ENCODE measurements at places on chromosomes 13 and 19.
A peak's percentile ranks its signal among the peaks of the same experiment; 100 is the strongest.

- no peak for DNase-seq
These were observed 811.6 kb upstream of the ARGLU1 start for GRCh38 chr13:107379407-107380155.

GRCh38 chr13:30978981-30979956, 46.8 kb downstream of the TEX26 start:
- no peak for DNase-seq

- no peak for DNase-seq
These were observed 29.4 kb downstream of the DIAPH3 start for GRCh38 chr13:60134376-60134775.

DNA sequence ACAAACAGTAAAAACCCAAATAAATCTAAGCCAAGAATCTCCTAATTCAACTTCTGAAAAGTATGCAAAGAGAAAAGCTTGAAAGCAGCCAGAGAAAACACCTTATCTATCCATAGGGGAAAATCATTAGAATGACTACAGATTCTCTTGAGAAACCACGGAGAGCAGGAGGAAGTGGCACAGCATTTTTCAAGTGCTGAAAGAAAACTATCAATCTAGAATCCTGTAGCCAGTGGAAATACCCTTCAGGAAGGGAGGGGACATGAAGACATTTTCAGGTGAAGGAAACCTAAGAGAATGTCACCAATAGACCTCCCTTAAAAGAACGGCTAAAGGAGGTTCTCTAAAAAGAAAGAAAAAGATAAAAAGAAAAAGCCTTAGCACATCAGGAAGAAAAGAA, 66.2 kb upstream of the XPO4 start:
- no peak for DNase-seq

DNA sequence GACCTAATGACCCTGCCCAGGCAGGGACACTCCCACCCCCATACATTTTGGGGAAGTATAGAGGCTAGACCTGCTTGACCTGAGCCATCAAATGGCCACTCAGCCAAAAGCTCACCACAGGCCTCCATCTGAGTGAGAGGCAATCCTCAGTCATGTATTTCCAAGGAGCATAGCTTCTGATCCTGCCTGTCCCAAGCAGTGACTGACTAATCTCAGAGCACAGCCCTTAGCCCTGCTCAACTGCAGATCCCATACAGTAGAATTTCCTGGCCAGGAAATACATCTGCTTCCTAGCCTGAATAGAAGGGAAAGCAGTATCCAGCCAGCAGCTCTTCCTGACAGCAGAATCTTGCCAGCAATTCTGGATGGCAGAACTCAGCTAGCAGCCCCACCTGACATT, 880.6 kb upstream of the GPC6 start:
- no peak for DNase-seq

DNA sequence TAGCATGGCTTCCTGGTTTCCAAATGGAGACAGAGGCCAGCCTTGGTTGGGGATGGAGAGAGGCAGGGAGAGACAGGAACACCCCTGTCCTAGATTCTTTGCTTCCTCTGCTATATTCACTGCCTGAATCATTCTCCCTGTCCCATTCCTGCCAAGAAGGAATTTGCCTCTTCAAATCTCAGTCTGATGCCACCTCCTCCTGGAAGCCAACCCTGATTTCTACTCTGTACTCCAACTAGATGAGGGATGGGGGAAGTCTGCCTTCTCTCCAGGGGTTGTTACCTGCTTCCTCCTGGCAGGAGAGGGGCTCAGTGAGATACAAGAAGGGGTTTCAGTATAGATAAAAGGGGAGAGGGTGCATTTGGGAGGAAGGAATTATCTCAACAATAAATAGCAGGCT, 1.3 kb upstream of the ACTL9 start:
- DNase-seq: no peak

DNA sequence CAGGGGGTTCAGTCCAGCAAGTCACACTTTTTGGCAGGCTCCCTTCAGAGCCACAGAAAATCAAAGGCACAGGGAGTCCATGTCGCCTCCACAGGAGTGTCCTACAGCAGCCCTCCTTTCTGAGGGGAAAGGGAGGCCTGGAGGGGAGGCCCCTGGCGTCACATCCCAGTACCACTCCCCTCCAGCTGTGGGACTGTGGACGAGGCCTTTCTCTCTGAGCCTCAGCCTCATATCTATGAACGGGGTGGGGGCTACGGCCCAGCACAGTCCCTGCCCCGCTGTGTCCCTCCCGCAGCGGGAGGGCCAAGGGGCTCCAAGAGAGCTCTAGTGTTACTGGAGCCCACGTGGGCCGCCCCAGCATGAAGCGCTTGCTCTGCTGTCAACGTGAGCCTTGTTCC, 23.8 kb downstream of the PEPD start:
- no peak for DNase-seq

DNA sequence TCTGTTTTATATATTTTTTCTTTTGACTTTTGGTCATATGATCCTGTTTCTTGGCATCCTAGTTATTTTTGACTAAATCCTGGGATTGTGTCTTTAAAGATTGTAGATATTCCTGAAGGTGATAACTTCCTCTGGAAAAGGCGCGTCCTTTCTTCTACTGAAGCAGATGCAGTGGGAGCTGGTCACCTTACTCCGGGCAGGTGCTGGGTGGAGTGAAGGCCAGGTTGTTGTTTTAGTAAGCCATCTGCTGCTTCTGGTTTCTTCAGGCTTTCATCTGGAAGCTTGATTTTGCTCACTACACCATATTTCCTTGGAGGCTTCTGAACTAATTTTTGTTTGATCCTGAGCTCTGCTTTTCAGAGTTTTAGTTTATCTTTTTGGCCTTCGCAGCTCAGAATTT, 21.5 kb downstream of the URI1 start:
- DNase-seq: no peak

- no peak for DNase-seq
These were observed 43.1 kb downstream of the COL4A1 start for GRCh38 chr13:110263888-110264287.

GRCh38 chr13:77698201-77699058, 943 bp downstream of the SLAIN1 start:
- peak; percentile 21 for DNase-seq

DNA sequence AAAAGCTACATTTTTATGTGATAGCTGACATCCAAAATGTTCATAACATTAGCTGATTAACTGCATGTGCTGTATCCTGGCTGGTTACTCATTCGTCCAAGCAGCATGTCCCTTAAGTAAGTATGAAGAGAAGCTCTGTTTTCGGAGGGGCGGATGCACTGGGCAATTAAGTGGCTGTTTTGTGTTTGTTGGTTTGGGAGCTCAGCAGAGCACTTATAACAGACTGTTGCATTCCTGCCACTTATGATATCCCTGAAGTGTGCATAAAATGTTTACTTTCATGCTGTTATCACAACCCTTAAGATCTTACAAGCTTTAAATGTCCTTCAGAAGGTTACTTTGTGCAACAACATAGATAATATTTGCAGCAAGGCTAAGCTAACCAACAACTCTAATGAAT, 264.1 kb downstream of the NALCN start:
- DNase-seq: no peak

DNA sequence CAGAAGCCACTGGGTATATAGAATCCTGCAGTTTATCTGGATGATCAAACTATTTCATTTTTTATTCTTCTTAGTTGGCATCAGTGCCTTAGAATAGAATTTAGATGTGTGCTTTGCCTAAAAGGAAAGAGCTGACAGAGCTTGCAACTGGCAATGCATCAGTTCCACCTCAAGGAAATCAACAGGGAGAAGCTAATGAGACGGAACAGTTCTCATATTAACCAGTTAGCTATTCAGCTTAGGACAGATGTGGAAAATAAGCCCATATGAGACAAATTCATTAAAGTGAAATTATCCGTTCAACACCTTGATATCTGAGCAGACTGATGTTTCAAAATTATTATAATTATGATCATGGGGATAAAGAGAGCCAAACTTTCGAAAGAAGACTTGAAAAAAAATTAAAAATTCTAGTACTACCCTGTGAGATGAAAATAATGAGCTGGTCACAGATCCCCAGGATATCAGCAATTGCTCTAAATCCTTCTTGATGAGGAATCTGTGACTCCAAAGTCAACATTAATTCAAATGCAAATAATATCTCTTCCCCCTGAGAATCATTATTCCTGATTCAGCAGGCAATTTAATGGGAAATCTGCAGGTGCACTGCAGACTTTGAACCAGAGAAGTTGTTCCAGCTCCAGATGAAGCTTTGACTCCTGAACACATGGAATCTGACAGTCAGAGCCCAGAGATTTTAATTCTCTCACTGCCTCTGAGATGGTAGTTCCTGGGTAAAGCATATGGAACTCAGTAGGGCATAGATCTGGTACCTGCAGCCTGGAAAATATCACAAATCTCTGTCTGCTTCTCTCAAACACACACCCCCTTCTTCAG, 486.8 kb downstream of the FOXO1 start:
- no peak for DNase-seq

DNA sequence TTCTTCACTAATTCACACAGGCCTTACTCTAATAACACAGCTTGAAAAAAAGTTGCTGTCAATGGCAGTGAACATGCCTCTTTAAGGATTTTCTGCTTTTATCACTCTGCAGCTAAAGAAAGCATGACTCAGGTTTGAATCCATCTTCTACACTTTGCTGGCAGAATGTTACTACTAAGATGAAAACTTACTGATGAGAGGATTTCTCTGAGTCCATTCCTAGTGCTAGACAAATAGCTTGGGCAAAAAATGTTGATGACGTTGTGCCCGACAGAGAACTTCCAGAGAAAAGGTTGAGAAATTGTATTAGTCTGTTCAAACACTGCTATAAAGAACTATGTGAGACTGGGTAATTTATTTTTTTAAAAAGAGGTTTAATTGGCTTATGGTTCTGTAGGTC, 572.0 kb downstream of the IRS2 start:
- DNase-seq: no peak

GRCh38 chr19:4581666-4582553, 22.4 kb upstream of the SEMA6B start:
- DNase-seq: no peak

DNA sequence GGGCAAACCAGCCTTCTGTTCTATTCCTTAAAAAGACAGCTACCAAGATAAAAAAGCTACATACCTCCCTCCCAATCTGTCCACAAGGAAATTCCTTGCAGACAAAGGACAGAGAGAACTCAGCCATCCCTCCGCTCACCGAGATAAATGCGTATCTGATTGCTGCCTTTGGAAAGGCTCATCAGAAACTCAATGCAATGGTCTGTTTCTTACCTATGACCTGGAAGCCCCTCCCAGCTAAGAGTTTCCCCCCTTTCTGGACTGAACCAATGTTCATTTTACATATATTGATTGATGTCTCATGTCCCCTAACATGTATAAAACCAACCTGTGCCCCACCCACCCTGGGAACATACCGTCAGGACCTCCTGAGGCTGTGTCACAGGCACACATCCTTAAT, 11.6 kb downstream of the BTBD2 start:
- DNase-seq: no peak

DNA sequence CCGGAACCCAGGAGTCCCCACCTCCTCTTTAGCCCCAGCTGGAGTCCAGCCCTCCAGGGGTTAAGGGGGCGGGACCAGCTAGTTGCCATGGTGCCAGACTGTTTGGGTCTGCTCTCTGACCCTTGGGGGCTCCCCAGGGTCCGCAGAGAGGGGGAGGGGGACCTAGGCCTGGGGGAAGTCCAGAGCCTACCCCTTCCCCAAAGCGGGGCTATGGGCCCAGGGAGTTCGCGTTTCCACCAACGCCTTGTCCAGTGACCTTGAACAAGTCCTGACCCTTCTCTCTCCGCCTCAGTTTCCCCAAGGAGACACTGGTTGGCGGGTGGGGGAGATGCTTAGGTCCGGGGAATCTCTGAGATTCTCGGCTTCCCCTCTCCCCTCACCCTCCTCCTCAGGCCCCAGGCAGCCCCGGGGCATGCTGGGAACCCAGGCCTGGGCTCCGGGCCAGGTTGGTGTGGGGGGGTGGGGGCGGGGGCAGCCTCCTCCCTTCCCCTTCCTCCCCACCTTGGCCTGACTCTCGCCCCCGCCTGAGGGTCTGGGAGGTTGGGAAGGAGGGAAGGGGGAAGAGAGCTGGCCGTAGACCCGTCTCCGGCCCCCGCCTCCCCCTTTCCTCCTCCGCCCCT, 2.6 kb upstream of the SPACA6 start:
- DNase-seq: peak; percentile 18

GRCh38 chr19:48716562-48717291, 2.8 kb downstream of the MAMSTR start:
- no peak for DNase-seq

- no peak for DNase-seq
These were observed 64.8 kb downstream of the NHLRC3 start for GRCh38 chr13:39102981-39103490.

DNA sequence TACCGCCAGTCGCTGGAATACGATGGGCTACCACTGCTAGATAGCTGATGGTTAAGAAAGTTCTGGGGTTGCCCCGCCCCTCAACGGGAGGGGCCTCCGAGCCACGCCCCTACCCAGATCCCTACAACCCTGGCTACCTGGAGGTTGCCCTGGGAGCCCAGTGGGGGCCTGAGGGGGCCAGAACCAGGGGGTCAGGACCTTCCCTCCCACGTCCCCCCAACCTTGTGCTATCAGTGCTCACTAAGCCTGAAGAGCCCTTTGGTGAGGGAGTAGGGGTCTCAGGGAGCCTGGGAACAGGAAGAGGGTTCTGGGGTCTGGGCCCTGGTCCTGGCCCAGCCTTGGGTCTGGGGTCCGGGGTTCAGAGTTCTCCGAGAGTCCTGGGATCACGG, 8.9 kb downstream of the OCEL1 start:
- peak; percentile 33 for DNase-seq

DNA sequence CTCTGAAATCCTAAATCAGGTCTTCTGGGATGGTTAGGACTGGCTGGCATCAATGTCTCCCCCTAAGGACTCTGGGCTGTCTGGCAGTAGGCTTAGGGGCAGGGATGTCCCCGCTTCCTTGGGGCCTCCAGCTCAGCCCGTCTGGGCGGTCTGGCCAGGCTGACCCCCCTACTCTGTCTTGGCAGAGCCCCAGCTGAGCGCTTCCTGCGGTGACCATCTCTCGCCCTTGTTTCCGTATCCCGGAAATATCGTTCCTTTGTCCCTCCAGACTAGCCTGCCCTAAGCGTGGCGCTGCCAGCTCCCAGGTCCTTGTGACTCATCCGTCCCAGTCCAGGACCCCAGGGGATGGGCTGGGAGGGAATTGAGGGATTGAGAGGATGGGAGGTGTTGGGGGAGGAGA, 11.3 kb downstream of the GTPBP3 start:
- no peak for DNase-seq

DNA sequence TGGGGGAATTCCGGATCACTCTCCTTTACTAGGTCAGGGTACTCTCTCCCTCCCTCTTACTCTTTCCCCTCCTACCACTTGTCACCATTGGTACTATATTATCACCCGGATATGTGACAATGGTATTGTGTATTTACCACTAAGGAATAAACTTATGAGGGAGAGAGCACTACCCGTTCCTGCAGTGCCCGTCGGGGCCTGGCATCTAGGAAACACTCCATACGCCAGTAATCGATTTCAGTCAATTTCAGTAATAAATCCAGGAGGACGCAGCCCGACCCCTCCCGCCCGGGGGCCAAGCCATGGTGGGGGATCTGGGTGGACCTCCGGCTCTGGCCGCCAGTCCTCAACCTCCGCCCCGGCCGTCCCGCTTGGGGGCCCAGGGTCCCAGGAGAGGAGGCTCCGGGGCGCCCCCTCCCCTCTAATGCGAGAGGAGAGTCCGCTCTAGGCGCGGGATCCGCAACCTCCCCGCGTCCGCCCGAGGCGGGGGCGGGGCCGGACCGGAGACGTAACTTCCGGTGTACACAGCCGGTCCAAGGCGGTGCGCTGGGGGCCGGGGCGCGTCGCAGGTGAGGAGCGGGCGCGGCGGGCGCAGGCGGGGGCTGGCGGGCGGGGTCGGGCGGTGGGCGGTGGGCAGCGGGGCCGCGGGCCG, at the start of gene GARRE1:
Gene GARRE1, plus strand, starts transcription at position 509 of the 652 bp plus-strand sequence. CDS start 45,920 bp downstream, outside the sequence.
- peak; percentile 72 for DNase-seq

Measured in stimulated activated CD8-positive, alpha-beta memory T cell treated with anti-CD3 and anti-CD28 coated beads, Interleukin-12 subunit alpha, Interleukin-12 subunit beta, amount 100 ng/mL, for 4 hours (primary cell).